Activated naive CD8-positive, alpha-beta T cell treated with anti-CD3 and anti-CD28 coated beads for 36 hours (primary cell): ENCODE measurements at places on chromosomes 6 and 20. TPM values are rescaled to one million over a fixed set of nuclear protein-coding genes. Genes with fewer than 3 reads are reported as not detected.

The JPH2 gene
- 0.12 TPM for total RNA-seq

The PTK6 gene
- 0.26 TPM for total RNA-seq

The PRKN gene
- total RNA-seq, result 0.26 TPM

The GABRR2 gene
- total RNA-seq, result 0.12 TPM

The TFAP2C gene
- total RNA-seq, result not detected

The B3GALT4 gene
- 2.1 TPM for total RNA-seq

The XKR7 gene
- total RNA-seq, result 0.04 TPM

The SLC35A1 gene
- total RNA-seq, result 7.9 TPM

- no peaks in the 10 kb centered on the region for H3K27me3 ChIP-seq
- H3K4me1 ChIP-seq, result peaks cover 2% of the 10 kb centered on the region
- no peak for DNase-seq
- H3K4me3 ChIP-seq, result no peak overlapping the region
These were observed 284.2 kb downstream of the BTBD9 start for GRCh38 chr6:38355519-38355918.

GRCh38 chr6:135910790-135911618 lies 59.5 kb downstream of the PDE7B start:
- no peak overlapping the region for H3K27ac ChIP-seq
- H3K4me3 ChIP-seq, result no peak overlapping the region
- DNase-seq, result no peak
- peaks cover 4% of the 10 kb centered on the region for H3K4me1 ChIP-seq
- no peaks in the 10 kb centered on the region for H3K36me3 ChIP-seq

DNA sequence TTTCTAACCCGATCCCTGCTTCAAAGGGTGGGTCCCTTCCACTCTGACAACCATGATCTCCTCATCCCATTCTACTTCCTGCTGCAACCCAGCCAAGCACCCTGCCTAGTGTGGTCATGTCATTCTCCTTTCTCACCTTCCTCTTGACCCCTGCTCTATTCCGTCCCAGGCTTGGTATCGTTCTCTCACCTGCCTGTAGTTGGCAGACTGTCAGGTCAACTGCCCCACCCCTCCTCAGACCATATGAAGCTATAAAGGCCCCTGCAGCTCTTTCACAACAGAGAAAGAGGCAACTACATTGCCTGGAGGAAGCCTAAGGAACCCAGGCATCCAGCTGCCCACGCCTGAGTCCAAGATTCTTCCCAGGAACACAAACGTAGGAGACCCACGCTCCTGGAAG lies at the start of gene MUC21:
MUC21 (plus strand) TSS at position 280 of the 400 bp plus-strand sequence. CDS start 241 bp downstream, outside the sequence.
- H3K4me1 ChIP-seq, result peaks cover 13% of the 10 kb centered on the region
- no peak within 1 kb of the TSS for H3K27ac ChIP-seq
- H3K4me3 ChIP-seq, result no peak within 1 kb of the TSS
- DNase-seq, result no peak
- no peaks in the 10 kb centered on the region for H3K36me3 ChIP-seq
- H3K27me3 ChIP-seq, result peaks cover 34% of the 10 kb centered on the region

- no peaks in the 10 kb centered on the region for H3K27me3 ChIP-seq
- no peak overlapping the region for H3K27ac ChIP-seq
- no peaks in the 10 kb centered on the region for H3K4me1 ChIP-seq
- no peak for DNase-seq
These were observed 34.6 kb downstream of the MYH7B start for GRCh38 chr20:34990231-34990630.

GRCh38 chr20:17928633-17929311 lies 39.8 kb downstream of the SNX5 start:
- no peaks in the 10 kb centered on the region for H3K36me3 ChIP-seq
- H3K27me3 ChIP-seq, result peaks cover 5% of the 10 kb centered on the region
- DNase-seq, result no peak
- no peaks in the 10 kb centered on the region for H3K4me1 ChIP-seq
- H3K27ac ChIP-seq, result no peak overlapping the region

DNA sequence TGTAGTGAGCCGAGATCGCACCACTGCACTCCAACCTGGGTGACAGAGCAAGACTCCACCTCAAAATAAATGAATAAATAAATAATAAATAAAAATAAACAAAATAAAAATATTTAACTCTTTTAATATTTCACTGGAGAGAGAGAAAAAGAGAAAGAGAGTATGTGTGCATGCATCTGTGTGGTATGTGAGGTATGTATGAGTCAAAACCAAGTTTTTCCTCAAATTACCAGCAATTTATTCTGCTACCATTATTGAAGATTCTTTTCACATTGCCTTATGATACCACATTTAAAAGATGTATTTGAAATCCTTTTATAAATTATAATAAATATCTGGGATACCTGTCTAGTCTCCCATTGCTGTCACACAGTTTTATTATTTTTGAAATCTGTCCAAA lies 122.1 kb downstream of the CD164 start:
- no peak for DNase-seq
- no peaks in the 10 kb centered on the region for H3K27me3 ChIP-seq
- no peaks in the 10 kb centered on the region for H3K4me1 ChIP-seq
- H3K4me3 ChIP-seq, result no peak overlapping the region
- H3K27ac ChIP-seq, result no peak overlapping the region

- H3K36me3 ChIP-seq, result no peaks in the 10 kb centered on the region
- no peaks in the 10 kb centered on the region for H3K4me1 ChIP-seq
These were observed 241.6 kb upstream of the BTBD3 start for GRCh38 chr20:11675920-11676629.

- no peaks in the 10 kb centered on the region for H3K27me3 ChIP-seq
- H3K4me1 ChIP-seq, result peaks cover 16% of the 10 kb centered on the region
- H3K36me3 ChIP-seq, result peaks cover 17% of the 10 kb centered on the region
- peak; percentile 32 for DNase-seq
- no peak overlapping the region for H3K27ac ChIP-seq
These were observed 126.9 kb downstream of the KCNQ5 start for GRCh38 chr6:72748759-72749158.

DNA sequence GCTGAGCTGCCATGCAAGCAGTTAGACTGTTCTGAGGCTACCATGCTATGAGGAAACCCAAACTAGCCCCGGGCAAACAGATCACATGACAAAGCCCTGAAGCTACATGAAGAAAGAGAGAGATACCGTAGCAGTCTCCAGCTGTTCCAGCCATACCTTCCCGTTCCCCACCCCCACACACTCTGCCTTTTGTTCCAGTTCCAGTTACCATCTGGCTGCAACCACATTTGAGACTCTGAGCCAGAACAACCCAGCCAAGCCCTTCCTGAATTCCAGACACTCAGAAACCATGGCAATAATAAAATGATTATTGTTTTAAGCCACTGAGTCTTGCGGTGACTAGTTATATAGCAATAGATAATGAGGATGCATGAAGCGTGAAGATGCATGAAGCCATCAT lies 28.3 kb downstream of the RIN2 start:
- peaks cover 4% of the 10 kb centered on the region for H3K4me1 ChIP-seq
- H3K27ac ChIP-seq, result no peak overlapping the region
- DNase-seq, result no peak
- H3K27me3 ChIP-seq, result peaks cover 28% of the 10 kb centered on the region
- H3K4me3 ChIP-seq, result no peak overlapping the region
- no peaks in the 10 kb centered on the region for H3K36me3 ChIP-seq

DNA sequence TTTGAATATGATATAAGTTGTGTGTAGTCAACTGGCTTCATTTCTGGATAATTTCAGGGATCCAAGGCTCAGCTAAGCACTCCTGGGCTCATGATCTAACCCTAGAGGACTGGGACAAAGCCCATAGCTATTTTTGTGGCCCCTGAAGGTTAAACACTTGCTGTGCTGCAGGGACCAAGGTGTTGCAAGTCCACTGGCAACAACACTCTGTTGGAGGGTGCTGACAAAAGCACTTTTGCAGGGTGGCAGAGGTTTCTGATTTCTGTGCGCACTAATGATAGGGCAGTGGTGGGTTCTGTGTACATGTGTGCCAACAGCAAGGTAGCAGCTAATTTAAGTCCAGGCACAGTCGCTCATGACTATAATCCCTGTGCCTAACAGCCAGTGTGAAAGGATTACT lies 445.3 kb upstream of the SYNCRIP start:
- H3K4me3 ChIP-seq, result no peak overlapping the region
- H3K27ac ChIP-seq, result no peak overlapping the region
- H3K27me3 ChIP-seq, result no peaks in the 10 kb centered on the region

DNA sequence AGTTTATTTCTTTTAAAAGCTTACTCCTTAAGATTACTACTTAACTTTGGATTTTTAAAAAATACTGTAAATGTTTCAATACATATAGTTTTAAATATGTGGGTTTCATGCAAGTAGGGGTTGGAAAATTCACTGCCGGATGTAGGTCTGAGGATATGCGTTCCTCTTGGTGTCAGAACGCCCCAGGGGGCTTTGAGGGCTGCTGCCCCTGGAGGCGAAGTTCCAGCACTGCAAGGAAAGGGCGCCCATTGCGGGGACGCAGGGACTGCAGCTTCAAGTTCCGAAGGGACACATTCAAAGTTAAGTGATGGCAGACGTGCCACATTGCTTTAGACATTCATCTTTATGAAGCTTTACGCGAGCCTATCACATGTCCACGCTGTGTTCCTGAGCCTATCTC lies 152.9 kb downstream of the SOD2 start:
- H3K36me3 ChIP-seq, result no peaks in the 10 kb centered on the region
- no peaks in the 10 kb centered on the region for H3K4me1 ChIP-seq
- H3K27ac ChIP-seq, result no peak overlapping the region
- no peak overlapping the region for H3K4me3 ChIP-seq

- no peak overlapping the region for H3K4me3 ChIP-seq
- H3K4me1 ChIP-seq, result peaks cover 3% of the 10 kb centered on the region
- DNase-seq, result peak; percentile 30
- H3K27me3 ChIP-seq, result peaks cover 16% of the 10 kb centered on the region
- no peaks in the 10 kb centered on the region for H3K36me3 ChIP-seq
These were observed 114.4 kb upstream of the PRND start for GRCh38 chr20:4607287-4607713.

- H3K4me1 ChIP-seq, result peaks cover 23% of the 10 kb centered on the region
- H3K4me3 ChIP-seq, result peak overlapping the region; percentile 34
- no peaks in the 10 kb centered on the region for H3K36me3 ChIP-seq
- H3K27ac ChIP-seq, result peak overlapping the region; percentile 72
- DNase-seq, result peak; percentile 61
- H3K27me3 ChIP-seq, result peaks cover 4% of the 10 kb centered on the region
These were observed 207.9 kb downstream of the ERMARD start for GRCh38 chr6:169959136-169960002.

DNA sequence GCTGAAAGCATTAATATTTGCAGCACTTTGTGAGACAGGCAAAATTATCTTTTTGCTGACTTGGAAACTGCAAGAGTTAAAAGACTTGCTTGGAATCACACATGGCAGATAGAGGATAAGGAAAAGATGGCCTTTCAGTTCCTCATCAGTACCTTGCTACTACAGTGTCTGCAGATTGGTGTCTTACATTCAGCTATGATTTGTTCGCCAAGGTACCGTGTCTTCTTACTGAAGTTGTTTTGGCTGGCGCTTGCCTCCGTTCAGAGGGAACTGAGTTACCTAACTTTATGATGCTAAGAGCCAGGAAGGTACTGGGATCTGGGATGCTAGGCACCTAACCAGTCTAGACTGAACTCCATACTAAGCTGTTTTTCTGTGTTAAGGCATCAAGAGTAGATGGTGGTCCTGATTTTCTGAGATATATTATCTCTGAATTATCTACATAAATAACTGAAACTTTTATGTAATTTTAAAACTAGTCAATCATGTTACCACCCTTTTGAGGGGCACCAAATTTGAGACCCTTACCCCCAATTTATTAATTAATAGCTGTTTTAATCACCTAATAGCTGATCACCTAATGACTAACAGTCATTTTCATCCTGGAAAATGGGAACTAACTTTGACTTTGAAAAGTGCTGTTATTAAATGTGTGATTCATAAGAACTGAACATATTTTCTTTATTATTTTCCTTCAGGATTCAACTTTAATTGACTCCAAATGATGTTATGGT lies 2.5 kb downstream of the WTAP start:
- DNase-seq, result no peak
- H3K27ac ChIP-seq, result peak overlapping the region; percentile 68
- H3K36me3 ChIP-seq, result peaks cover 49% of the 10 kb centered on the region
